ENCODE measurements at places on chromosomes 11 and 22. TPM values are rescaled to one million over a fixed set of nuclear protein-coding genes. Genes with fewer than 3 reads are reported as not detected.

Gene BARX2
- 0.55 TPM for polyA plus RNA-seq

- no peak for DNase-seq
These were observed 16.2 kb downstream of the PIWIL3 start for GRCh38 chr22:24758164-24758799.

- DNase-seq, result no peak
These were observed 28.9 kb downstream of the THOC5 start for GRCh38 chr22:29524442-29525191.

DNA sequence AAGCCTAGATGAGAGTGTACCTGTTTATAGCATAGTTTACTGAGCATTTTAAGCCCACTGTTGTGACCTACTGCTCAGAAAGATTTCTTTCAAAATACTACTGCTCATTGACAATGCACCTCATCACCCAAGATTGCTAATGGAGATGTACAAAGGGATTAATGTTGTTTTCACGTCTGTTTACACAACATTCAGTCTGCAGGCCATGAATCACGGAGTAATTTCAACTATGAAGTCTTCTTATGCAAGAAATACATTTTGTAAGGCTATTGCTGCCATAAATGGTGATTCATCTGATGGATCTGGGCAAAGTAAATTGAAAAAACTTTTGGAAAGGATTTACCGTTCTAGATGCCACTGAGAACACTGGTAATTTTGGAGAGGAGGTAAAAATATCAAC is 112.9 kb downstream of the KIF18A start:
- DNase-seq, result no peak

DNA sequence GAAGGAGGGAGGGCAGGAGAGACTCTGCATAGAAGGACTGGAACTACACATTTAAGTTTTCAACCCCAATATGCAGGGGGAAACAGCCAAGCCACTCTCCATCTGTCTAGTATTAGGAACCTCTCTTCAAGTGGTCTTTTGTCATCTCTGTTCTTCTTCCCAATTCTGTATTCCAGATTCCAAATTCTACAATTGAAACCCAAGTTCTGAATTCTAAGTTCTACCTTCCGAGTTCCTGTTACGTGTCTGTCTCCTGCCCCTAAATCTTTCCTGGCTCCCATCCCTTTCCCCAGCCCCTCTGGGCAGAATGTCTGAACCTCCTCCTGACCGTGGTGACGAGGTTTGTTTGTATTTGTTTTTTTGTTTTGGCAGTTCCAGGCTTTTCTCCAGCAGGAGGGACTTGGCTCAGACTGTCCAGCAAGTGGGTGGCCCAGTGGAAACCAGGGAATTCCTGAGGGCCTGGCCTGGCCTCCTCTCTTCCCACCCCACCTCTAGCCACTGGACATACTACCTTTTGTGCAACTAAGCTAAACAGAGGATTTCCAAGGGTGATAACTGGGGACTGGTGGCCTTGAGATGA is 1.6 kb upstream of the THOC5 start:
- DNase-seq, result no peak

Gene SPA17
- 19.5 TPM for polyA plus RNA-seq

DNA sequence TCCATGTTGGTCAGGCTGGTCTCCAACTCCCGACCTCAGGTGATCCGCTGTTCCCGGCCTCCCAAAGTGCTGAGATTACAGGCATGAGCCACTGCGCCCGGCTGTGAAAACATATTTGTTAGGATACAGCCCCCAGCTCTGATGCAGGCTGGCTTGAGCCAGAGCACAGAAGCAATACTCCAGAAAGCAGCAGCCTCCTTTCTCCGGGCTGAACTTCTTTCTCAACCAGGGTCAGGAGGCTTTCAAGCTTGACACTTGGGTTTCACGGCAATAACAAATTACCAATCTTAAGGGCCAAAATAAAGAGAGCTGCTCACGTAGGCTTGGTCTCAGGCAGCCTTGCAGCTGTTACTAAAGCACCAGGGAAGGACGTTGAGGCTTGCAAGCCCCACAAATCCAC is 10.8 kb upstream of the CECR2 start:
- no peak for DNase-seq

DNA sequence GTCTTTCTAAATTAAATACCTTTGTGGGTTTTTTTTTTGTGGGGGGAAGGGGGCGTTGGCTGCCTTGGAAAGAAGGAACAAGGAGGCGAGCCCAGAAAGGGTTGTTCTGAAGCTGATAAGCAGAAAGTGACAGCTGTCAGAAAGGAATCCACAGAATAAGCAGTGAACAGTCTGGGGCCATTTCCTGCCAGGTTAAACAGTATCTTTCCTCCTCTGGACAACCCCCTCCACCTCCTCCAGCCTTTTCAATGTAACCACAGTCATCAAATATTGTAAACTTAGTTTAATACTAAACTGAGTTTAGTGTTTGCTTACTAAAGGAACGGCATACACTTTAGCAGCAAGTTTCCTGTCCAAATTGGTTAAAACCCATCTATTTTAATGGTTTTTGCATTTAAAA is 271.2 kb upstream of the SYN3 start:
- no peak for DNase-seq

Gene DGCR6
- polyA plus RNA-seq, result 0.88 TPM

Gene SIK2
- 10.0 TPM for polyA plus RNA-seq

Gene SESN3
- 34.6 TPM for polyA plus RNA-seq

Gene OR56A3
- not detected for polyA plus RNA-seq

- no peak for DNase-seq
These were observed 111.8 kb downstream of the CCDC81 start for GRCh38 chr11:86486261-86487030.

DNA sequence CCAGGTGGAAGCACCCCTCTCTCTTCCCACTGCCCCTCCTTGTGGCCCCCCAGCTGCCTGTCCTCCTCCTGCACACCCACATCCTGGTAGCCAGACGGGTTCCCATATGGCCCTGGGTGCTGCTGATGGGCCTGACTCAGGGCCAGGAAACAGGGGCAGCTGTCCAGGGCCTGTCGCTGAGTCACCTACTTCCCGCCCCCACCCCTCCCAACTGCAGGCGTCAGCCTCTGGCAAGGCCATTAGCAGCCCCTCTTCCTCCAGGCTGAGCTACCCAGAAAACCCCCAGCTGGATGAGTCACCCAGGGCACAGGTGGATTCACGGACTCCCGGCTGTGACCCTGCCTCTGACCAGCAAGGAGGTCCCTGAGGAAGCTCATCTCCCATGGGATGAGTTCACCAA is 6.9 kb upstream of the GAL start:
- DNase-seq, result no peak

DNA sequence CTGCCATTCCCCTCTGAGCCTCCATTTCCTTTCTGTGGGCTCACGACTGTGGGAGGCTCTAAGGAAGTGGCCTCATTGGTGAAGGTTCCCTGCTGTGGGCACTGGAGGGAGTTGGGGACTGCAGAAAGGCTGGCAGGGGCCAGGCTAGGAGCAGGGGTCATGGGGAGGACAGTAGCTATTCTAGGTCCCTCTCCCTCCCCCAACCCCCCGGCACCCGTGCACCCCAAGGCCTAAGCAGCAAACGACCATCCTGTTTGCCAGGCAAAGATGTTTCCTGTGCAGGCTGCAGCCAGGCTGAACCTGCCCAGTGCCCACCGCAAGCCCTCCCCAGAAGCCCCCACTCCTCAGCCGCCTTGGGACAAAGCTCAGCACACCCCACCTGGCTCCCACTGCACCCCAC is 189.4 kb downstream of the MN1 start:
- no peak for DNase-seq

Gene C22orf23
- polyA plus RNA-seq, result not detected

GRCh38 chr22:27581236-27581635 is 220.3 kb downstream of the MN1 start:
- no peak for DNase-seq

- peak; percentile 92 for DNase-seq
These were observed 35.6 kb upstream of the ACER3 start for GRCh38 chr11:76824980-76825725.

DNA sequence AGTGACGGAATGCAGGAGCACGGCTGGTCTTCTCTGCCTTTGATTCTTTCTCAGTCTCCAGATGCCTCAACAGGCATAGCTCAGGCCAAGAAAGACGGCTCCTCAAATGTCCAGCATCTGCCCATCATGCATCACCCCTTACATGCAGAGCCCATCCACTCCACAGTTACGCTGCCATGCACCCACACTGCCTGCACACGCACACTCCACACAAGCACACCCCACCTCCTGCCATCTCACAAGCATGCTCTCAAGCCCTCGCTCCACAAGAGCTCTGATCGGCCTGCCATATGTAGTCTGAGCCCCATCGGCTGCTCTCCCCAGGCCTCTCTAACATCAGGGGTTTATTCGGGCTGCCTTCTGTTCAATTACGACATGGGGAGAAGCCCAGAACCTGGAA is 18.8 kb downstream of the SCN4B start:
- DNase-seq, result no peak

Gene KRTAP5-1
- not detected for polyA plus RNA-seq

DNA sequence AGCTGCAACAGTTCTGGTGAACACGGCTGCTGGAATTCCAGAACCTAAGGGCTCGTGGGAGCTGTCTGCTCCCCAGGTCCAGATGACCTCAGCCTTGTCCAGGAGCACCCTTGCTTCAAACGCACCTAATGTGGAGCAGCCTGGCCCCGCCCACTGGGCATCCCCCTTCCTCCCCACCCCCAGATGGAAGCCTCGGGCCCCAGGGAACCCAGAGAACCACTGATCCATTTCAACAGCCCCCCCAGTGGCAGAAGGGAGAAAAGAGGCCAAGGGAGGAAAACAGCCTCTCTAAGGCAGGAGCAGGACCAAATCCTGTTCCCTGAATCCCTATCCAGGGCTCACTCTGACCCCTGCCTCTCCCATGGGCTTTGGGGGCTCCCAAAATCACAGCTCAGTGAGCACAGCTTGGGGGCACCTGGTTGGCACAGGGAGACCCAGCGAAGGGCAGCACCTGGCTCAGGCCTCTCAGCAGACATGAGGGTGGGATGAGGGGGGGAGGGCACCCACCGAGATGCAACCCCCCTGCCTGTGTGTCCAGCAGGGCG is 1.2 kb downstream of the CYTH4 start:
- DNase-seq, result no peak

DNA sequence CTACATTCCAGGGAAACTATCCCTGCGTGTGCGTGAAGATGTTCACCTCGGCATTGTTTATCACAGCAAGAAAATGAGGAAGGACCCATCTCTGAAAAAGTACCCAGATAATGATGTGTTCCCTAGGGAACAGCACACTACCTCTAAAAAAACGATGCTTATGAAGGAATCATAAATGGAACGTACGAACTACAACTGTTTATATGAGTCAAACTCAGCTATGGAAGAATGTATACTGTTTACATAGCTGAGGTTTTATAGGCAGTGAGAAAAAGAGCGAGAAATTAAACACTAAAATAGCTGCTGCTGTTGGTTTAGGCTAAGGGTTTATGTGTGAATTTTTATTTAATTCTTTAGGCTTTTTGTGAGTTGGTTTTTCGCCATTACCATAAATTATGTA is 48.9 kb downstream of the APOL1 start:
- no peak for DNase-seq

DNA sequence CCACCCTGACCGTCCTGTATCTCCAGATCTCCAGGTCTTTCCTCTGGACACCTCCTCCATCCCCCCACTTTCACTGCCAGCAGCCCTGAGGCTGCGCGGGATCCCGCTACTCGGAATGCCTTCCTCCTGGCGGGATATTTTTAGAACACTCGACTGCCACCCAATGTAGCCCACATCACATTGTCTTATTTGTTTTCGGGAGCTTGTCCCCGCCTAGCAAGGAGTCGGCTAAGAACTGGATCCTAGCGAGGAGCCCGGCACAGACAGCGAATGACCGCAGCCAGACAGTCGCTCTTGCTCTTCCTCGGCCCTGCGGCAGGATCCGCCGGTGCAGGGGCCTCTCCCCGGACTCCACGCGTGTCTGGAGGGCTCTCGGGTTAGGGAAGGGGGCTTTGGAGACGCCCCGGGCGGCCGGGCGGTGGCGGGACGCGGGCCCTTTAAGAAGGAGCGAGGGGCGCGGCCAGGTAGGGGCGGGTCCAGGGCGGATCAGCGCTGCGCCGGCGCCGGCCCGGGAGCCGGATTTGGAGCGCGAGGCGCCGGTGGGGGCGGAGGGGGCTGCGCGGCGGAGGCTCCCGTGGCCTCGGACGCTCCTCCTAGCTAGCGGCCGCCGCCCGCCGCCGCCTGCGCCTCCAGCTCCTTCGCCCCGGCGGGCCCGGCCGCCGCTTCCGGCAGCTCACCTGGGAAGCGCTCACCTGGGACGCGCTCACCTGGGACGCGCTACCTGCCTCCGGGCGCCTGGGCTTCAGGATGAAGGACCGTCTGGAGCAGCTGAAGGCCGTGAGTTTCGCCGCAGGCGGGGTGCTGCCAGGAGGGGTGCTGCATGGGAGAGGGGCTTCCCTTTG is at the start of gene STX3:
Gene STX3, plus strand, starts transcription at position 518 of the 842 bp plus-strand sequence. Its CDS starts 230 bp downstream, at position 748.
- DNase-seq, result no peak

Gene GALNT18
- 35.5 TPM for polyA plus RNA-seq

Gene SWAP70
- polyA plus RNA-seq, result 28.5 TPM

DNA sequence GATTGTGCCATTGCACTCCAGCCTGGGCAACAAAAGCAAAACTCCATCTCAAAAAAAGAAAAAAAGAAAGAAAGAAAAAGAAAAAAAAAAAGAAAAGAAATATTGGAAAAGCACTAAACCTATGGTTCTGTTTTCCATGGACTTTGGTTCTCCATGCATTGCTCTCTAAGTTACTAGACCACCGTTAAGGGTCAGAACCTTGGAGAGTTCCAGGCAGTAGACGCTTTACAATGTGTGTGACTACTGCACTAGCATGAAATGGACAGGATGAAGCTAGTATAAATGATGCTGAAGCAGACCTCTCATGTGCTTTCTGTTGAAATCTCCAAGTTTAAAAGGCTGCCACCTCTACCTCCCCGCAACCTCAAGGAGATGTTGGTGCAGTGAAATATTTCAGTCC is 63.5 kb downstream of the SIK2 start:
- DNase-seq, result no peak

DNA sequence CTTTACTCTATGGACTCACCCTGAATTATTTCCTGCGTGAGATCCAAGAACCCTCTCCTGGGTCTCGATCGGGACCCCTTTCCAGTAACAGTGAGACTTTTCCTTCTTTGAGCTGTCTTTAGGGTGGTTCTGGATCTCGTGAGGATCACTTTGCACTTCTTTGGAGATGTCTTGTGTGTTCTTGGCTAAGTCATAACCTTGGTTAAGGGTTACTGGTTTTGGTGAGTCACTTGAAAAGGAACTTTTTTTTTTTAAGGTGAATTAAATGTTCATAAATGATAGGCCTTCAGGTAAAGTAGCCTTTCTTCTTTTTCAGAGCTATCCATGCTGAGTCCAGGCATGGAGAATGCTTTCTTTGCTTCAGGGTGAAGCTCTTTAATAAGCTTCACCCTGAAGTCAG is 19.4 kb upstream of the GSTP1 start:
- DNase-seq, result no peak

GRCh38 chr11:45113807-45114206 is 32.6 kb upstream of the PRDM11 start:
- DNase-seq, result no peak

GRCh38 chr22:33380789-33381530 is 322.8 kb upstream of the SYN3 start:
- DNase-seq, result peak; percentile 71

GRCh38 chr22:38715176-38715764 is 9.5 kb downstream of the GTPBP1 start:
- DNase-seq, result no peak

All from keratinocyte (primary cell).